Bronchial epithelial cell (primary cell): ENCODE measurements at places on chromosomes 12 and 14. TPM values are rescaled to one million over a fixed set of nuclear protein-coding genes. Genes with fewer than 3 reads are reported as not detected.
A peak's percentile ranks its signal among the peaks of the same experiment; 100 is the strongest.

Gene ULK1
- total RNA-seq, result 3.2 and 11.3 TPM in 2 replicates

Gene KRT73
- not detected in 2 replicates for total RNA-seq

Gene EIF5
- 133 and 180 TPM in 2 replicates for total RNA-seq

Gene C1S
- 1.5 and 6.3 TPM in 2 replicates for total RNA-seq

DNA sequence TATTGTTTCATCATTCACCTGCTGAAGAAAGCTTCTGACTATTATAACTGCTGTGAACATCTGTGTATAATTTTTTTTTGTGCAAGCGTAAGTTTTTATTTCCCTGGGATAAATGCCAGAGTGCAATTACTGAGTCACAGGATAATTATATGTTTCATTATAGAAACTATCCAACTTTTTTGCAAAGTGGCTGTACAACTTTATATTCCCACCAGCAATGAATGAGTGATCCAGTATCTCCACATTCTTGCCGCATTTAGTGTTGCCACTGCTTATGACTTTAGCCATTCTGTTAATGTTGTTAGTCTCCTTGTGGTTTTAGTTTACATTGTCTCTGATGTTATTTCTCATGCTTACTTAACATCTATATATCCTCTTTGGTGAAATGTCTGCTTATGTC, 88.1 kb upstream of the CCDC175 start:
- peak; percentile 15 for DNase-seq

- no peak for DNase-seq
Observed at GRCh38 chr14:84694161-84694560, 835.8 kb upstream of the FLRT2 start.

GRCh38 chr12:1758887-1759286, 61.5 kb upstream of the LRTM2 start:
- no peak for DNase-seq

- DNase-seq, result no peak
Observed at GRCh38 chr12:79191391-79191790, 326.8 kb downstream of the SYT1 start.

- DNase-seq, result no peak
Observed at GRCh38 chr12:85273381-85274314, 6.4 kb upstream of the ALX1 start.

DNA sequence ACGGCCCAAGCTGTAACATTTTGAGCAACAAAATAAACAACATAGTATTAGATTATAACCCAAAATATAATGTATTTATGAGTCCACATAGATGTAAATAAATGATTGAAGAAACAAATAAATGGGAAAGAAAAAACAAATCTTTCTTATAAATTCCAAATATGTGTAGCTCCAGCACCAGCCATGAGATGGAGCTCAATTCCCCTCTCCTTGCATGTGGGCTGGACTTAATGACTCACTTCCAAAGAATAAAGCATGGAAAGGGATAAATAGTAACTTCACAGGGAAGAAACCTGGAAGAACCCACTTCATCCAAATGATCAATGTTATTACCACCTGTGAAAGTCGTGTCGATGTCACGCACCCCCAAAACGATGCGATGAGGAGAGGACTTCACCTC, 158.8 kb downstream of the RPAP3 start:
- DNase-seq, result peak; percentile 66

GRCh38 chr14:59698793-59699192, 122.2 kb upstream of the CCDC175 start:
- DNase-seq, result peak; percentile 84

DNA sequence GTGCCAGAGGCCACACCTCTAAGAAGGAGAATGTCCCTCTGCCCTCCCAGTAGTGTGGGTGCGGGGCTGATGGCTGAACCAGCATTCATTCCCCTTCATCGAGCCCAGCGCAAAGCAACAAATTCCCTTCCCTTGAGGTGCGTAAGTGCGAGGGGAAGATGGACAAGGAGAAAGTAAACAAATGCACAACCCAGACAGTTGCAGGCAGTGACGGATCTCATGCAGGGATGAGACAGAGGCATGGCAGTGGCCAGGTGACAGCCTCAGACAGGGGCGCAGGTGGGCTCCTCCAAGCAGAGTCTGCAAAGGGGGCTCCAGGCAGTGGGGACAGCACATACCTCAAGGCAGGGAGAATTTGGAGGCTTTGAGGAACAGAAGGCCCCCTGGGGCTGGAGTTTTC, 2.3 kb upstream of the MYL2 start:
- DNase-seq, result no peak

GRCh38 chr14:101840649-101841369, 79.3 kb downstream of the PPP2R5C start:
- peak; percentile 18 for DNase-seq
